ENCODE measurements at places on chromosomes 7 and 10.

DNA sequence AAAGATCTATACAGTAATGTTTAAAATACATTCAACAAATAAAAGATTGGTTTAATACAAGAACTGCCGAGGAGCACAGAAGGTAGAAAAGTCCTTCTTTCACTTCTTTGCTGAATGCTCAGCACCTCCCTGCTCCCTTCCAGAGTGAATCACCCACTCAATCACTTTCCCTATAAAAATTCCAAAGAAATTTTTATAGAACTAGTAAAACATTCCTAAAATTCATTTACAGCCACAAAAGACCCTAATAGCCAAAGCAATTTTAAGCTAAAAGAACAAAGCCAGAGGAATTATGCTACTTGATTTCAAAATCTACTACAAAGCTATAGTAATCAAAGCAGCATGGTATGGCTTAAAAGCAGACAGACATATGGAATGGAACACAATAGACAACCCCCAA is 320.9 kb downstream of the PCLO start:
- DNase-seq, result no peak

- no peak for DNase-seq
Measured at GRCh38 chr7:76278540-76278939, 23.9 kb upstream of the HSPB1 start.

- no peak for DNase-seq
Measured at GRCh38 chr7:117157241-117158209, 165.3 kb downstream of the WNT2 start.

DNA sequence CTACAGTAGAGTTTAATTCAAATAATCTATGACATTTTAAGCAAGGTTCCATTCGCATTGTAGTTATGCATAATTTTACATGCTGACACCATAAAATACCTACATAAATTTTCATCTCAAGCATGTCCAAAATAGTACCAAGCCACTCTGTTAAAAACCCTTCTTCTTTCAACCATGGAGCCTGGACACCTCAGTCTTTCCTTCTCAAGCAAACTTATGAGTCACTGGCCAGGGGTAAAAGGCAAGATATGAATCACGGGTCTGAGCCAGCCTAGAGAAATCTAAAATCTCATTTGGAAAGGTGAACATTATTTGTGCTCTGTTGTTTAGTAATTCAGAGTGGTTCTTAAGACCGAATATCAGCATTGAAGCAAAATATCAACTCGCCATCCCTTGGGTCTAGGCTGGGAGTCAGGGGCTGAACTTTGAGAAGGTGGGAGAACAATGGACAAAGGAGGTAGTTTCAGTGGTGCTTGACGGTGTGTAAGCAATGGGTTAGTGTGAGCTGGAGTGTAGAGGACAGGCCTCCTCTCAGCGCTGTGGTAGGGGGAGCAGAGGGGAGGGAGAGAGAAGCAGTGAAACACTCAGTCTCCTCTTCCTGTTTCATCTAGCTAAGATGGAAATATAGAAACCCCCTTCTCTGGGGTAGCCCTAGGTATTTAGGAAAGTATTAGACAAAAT is 19.1 kb upstream of the GPAM start:
- no peak for DNase-seq

- DNase-seq, result no peak
Measured at GRCh38 chr7:66055321-66055956, 20.2 kb upstream of the ASL start.

DNA sequence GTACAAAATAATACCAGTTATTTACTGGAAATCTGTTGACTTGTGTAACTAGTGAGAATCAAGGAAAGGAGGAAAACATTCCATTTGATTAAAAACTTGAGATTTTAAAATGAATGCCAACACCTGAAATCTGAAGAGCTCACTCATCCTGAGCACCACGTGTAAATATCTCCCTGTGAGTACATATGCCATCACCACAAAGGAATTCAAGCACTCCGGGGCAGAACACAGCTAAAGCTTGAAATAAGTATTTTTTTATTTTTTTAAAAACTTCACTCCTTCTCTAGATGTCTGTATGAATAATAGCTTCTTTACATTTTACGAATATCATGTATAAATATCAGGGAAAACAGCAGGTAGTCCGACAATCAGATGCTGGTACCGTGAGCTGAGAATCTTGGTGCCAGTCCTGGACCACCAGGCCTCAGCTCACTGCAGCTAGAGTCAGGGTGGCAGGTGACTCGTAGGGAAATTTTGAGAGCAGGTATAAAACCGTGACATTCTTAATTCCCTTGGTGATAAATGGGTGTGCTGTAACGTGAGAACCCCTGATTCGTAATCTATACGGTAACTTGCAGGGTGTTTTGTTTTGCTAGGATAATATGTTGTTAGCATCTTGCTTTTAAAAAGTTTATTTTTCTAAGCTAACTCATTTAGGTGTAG is 12.7 kb downstream of the LMTK2 start:
- no peak for DNase-seq

DNA sequence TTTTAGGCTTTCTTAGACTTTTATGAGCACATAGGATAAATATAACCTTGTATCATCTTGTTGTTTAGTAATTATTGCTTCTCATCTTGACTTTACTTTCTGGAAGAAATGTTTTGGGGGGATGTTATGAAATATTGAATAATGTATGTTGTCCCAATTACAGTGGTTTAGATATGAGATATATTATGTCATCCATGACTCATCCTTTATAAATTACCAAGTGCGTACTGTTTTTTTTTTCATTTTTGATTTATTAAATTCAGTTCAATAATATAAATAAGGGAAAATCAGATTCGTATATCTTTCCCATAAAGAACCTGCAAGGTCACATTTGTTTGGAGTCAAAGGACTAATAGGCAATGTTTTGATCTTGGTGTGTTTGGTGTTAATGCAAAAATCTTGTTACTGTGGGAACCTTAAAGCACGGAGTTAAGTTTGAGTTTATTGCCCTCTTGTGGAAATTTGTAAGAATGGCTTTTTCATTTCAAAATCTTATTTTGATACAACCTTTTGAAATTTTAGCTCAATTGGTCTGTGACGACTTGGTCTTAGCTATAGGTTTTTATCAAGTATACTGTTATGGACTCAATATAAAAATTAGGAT is 108.6 kb downstream of the SRI start:
- DNase-seq, result no peak

- DNase-seq, result no peak
Measured at GRCh38 chr10:95730233-95730632, 25.7 kb upstream of the ENTPD1 start.

GRCh38 chr10:74012480-74012879 is 14.6 kb downstream of the VCL start:
- no peak for DNase-seq

DNA sequence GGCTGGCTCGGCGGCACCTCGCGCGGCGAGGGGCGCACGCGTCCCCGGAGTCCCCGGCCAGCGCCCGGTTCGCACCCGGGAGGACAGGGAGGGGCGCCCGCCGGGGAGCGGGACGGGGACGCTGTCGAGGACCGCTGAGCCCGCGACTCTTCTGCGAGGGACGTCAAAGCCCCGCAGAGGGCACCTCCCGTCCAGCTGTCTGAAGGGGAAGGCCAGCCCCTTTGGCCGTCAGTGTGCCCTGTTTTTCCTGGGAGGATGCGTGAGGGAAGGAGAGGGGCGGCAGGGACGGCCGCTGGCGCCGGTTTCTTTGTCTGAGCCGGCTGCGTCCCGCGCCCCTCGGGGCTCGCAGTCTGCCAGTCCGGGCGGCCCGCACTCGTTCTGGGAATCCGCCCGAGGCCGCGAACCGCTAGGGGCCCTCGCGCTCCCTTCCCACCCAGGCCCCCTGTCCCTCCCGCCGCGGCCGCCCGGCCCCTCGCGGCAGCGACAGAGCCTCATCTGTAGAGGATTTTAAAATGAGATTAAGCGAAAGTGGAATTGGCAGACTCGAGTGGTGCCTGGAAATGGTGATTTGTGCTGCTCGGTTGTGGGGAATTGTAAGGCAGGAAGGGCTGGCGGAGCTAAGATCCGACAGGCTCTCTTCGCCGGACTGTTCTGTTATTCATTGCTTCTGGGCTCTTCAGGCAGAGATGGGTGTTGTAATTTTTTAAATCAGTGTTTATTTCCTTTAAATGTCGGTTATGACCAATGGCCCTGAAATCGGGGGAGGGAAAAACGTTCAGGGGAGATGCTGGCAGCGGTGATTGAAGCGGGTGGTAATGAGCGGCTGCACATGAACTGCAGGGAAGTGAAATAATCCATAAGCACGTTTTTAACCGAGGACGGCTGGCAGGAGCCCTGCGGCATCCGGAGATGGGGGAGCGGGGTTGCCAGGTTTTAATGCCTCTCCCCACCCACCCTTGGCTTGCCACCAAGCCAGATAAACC is 618 bp upstream of the RELN start:
- DNase-seq, result no peak

GRCh38 chr7:5428478-5429252 is 5.0 kb upstream of the TNRC18 start:
- no peak for DNase-seq

DNA sequence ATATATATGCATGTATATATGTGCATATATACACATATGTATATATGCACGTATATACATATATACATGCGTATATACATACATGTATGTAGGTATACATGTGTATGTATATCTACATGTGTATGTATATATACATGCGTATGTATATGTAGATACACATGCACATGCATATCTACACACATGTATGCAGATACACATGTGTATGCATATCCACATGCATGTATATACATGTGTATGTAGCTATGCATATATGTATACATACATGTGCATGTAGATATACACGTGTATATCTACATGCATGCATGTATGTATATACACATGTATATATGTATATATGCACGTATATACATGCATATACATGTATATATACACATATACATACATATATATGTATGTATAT is 95.8 kb upstream of the STEAP4 start:
- DNase-seq, result no peak

- DNase-seq, result peak; percentile 11
Measured at GRCh38 chr10:100878291-100878910, 34.4 kb upstream of the SLF2 start.

Measured in activated gamma-delta T cell treated with Interleukin-2 at 50 U/mL for 16 hours (primary cell).